Memory B cell (primary cell): ENCODE measurements at places on chromosomes 6 and 20.

- no peak for DNase-seq
- no peak overlapping the region for H3K4me3 ChIP-seq
- H3K36me3 ChIP-seq = peaks cover 2% of the 10 kb centered on the region
These were observed 9.2 kb downstream of the SPTLC3 start for GRCh38 chr20:13017883-13018535.

GRCh38 chr6:111607279-111607678 lies 1.6 kb upstream of the TRAF3IP2 start:
- no peak overlapping the region for H3K4me3 ChIP-seq
- peaks cover 17% of the 10 kb centered on the region for H3K4me1 ChIP-seq
- peaks cover under 1% of the 10 kb centered on the region for H3K36me3 ChIP-seq
- H3K27me3 ChIP-seq = no peaks in the 10 kb centered on the region

GRCh38 chr6:136964398-136964797 lies 42.3 kb downstream of the SLC35D3 start:
- peaks cover 7% of the 10 kb centered on the region for H3K27me3 ChIP-seq
- H3K4me1 ChIP-seq = no peaks in the 10 kb centered on the region
- no peak overlapping the region for H3K27ac ChIP-seq

- H3K27me3 ChIP-seq = peaks cover 21% of the 10 kb centered on the region
- no peaks in the 10 kb centered on the region for H3K36me3 ChIP-seq
- DNase-seq = no peak
- no peak overlapping the region for H3K4me3 ChIP-seq
These were observed 8.2 kb upstream of the TBX18 start for GRCh38 chr6:84772428-84773132.

DNA sequence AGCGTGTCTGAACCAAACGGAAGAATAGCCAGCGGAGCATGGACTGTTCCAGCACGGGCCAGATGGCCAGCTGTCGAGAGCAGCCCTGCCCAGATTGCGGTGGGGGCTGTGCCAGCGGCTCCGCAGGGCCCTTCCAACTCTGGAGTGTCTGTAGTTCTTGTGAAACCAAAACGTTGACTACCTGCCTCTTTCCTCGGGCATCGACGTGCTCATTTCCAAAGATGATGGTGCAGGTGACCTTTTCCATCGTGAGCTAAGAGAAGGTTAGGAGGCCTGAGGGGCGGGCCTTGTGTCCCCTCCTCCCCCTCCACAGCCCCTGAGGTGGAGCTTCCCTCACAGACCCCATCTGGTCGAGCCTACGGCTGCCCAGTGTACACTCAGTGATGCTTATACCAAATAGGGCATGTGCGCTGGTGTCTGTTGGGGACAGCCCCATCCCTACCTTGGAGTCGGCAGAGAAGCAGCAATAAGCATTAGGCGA lies 12.9 kb upstream of the C20orf144 start:
- no peaks in the 10 kb centered on the region for H3K27me3 ChIP-seq
- H3K4me1 ChIP-seq = peaks cover 18% of the 10 kb centered on the region
- H3K36me3 ChIP-seq = peaks cover 10% of the 10 kb centered on the region
- no peak overlapping the region for H3K4me3 ChIP-seq

DNA sequence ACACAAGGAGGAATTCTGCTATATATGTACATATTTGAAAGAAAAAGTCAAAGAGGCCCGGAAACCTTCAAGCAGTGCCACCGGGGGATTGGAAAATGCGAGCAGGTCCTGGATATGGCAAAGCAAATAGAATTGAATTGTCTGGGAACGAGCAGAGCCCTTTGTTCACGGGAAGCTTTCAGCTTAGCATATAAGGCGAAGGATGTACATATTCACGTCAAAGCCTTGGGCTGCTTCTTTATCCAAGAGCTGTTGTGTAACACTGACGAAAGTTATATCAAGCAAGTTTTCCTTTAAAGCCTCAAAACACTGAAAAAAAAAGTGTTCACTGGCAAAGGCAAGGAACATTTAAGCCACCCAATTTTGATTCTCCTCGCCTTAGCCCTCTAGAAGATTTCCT lies 171.0 kb downstream of the GPX5 start:
- H3K27ac ChIP-seq = no peak overlapping the region
- H3K4me3 ChIP-seq = no peak overlapping the region
- DNase-seq = no peak
- H3K27me3 ChIP-seq = peaks cover 47% of the 10 kb centered on the region
- peaks cover 2% of the 10 kb centered on the region for H3K4me1 ChIP-seq

DNA sequence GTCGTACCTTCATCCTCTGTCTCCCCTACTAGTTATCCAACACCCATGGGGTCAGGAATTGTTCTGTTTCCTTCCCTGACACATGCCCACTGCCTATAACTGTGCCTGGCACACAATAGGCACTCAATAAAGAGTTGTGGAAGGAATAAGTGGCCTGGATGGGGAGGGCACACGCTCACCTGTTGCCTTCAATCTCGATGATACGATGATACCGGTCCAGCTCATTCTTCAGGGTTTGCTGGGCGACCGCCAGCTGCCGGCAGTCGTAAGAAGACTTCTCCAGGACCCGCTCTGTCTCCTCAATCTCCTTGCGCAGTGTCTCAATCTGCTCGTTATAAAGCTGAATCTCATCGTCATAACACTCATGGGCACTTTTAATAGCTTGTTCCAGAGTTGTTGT lies 32.5 kb downstream of the BFSP1 start:
- peaks cover 12% of the 10 kb centered on the region for H3K27me3 ChIP-seq
- DNase-seq = no peak
- H3K27ac ChIP-seq = no peak overlapping the region
- H3K36me3 ChIP-seq = no peaks in the 10 kb centered on the region
- H3K4me3 ChIP-seq = no peak overlapping the region
